Activated CD4-positive, alpha-beta T cell treated with anti-CD3 and anti-CD28 coated beads for 1 hour (primary cell): ENCODE measurements at places on chromosomes 7 and 10.
A peak's percentile ranks its signal among the peaks of the same experiment; 100 is the strongest.

DNA sequence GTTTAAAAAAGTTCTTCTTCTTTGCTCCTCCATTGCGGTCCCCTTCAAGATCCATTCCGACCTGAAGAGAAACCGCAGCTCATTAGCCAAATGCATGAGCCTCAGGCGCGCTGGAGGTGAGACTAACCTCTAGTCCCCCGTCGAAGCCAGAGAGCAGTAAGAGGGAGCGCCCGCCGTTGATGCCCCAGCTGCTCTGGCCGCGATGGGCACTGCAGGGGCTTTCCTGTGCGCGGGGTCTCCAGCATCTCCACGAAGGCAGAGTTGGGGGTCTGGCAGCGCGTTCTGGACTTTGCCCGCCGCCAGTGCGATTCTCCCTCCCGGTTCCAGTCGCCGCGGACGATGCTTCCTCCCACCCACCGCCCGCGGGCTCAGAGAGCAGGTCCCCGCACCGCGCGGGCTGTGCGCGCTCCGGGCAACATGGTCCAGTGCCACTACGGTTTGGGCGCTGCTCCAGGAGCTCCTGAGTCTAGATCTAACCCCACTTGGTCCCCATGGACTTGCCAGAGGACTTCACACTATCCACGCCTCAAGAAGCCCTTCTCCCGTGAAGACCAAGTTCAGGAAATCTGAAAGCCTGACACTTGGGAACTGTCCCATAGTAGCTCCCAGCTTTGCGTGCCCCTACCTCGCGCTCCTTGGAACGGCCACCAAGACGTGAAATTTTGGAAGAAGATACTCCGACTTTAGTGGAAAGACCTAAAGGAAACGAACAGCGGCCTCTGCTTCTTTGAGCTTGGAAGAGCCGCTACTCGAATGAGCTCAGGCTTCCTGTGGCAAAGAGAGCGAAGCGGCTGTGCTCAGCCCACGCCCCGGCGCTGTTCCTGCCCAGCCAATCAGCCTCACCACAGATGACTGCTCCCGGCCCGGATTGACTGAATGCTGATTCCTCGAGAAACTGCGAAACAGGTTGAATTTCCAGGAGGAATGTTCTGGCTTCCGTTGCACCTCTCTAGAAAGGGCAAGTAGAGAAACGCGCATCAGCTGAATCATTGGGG, at the start of gene ABCB1:
Gene ABCB1 (minus strand): TSS at position 755 of the 995 bp plus-strand sequence. CDS start 700 bp downstream, at position 55.
- peak; percentile 17 for DNase-seq

DNA sequence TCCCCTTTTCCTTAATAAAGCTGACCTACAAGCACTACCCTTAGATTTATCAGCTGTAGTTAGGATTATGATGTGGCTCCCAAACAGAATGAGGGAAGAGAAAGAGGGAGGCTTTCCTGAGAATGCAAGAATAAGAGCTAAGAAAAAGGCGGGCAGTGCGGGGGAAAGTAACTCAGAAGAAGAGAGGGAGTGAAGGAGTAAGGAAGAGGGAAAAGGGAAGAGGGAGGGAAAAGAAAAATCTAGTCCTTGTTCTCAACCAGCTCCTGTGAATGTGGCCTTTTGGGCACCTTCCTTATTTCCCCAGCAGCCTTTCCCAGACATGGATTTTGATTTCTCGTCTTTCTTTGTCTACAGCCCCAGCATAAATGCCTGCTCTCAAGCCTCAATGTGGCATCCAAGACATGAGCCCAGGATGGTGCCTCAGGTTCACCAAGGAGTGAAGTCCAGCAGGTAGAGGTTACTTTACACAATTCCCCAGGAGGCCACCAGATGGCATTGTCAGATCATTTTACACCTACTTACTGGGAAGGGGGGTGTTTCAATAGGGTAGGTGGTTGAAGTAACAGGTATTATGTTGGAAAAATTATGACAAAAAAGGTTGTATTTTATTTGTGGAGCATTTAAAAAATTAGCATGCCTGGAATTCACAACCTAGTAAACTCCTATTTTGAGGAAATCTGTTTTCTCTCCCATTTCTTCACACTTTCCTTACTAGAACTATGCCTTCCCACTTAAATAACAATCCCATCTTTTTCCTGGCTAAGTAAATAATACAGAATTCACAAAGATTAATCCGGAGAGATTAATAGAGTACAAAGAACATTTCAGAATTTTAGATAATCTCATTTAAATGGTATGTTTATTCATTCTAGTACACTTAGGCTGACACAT, 106.5 kb downstream of the HTR7 start:
- no peak for DNase-seq

GRCh38 chr10:129707406-129708388, 240.7 kb downstream of the MGMT start:
- DNase-seq = no peak

- DNase-seq = no peak
These were observed 82.9 kb upstream of the HGF start for GRCh38 chr7:81852701-81853100.

GRCh38 chr7:41578700-41579099, 124.2 kb downstream of the INHBA start:
- DNase-seq = no peak

- no peak for DNase-seq
These were observed 76.6 kb downstream of the TMEM178B start for GRCh38 chr7:141150465-141150864.
